ENCODE measurements at places on chromosomes 1 and 21.

DNA sequence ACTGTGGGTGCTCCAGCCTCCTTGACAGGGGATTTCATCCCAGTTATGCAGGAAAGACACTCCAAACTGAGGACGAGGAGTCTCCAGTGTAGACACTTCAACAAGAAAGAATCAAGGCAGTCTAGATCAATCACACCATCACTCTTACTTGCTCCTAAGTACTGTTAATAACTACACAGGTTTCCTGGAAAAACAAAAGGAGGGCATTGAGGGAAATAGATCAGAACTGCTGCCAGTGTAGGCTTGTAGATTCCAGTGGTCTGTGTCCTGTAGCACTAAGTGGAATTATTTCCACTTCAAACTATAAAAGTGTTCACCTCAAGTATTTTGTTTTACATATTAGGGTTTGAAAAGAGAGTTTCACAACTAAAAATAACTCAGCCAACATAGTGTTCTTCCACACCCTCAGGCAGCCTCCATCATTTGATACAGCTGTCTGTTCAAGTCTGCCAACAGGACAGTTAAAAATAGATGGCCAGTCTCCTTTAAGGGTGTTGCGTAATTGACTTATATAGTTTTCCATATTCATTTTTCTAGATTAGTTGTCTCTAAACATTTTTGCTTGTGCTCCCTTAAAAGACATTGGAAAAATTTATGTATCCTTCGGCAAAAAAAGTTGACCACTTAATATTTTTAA is 32.0 kb upstream of the AGL start:
- DNase-seq = no peak

- DNase-seq = no peak
Measured at GRCh38 chr21:40770435-40771055, 76.4 kb downstream of the DSCAM start.

DNA sequence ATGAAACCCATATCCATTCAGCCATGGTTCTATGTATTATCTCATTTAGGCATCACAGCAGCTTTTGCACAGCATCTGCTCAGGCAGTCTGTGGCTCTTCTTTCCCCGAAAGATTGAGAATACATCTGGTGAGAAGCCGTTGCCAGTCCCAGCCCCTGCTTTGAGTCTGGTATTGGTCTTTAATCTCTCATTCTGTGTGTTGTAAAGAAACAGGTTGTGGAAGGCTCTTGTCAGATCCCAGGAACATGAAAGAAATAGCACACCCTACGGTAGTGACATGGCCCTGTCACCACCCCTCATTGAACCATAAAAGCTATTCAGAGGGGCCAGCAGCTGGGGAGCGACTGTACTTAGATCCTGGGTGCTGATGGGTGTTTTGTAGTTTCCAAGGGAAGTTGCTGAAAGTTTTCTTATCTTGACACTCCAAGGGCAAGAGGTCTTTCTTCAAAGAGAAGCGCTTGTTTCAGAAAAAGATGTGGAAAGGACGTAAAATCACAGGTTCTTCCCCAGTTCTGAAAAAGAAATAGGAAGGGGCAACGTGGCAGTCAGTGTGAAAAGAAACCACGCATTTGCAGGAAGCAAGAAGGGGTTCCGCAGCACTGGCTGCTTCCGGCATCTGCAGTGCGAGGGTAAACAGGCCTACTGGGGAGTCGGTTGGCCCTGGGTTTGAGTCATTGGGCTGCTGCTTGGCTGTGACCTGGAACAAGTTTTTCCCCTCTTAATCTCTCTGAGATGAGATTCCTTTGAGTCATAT is 145.0 kb downstream of the DHRS3 start:
- no peak for DNase-seq

DNA sequence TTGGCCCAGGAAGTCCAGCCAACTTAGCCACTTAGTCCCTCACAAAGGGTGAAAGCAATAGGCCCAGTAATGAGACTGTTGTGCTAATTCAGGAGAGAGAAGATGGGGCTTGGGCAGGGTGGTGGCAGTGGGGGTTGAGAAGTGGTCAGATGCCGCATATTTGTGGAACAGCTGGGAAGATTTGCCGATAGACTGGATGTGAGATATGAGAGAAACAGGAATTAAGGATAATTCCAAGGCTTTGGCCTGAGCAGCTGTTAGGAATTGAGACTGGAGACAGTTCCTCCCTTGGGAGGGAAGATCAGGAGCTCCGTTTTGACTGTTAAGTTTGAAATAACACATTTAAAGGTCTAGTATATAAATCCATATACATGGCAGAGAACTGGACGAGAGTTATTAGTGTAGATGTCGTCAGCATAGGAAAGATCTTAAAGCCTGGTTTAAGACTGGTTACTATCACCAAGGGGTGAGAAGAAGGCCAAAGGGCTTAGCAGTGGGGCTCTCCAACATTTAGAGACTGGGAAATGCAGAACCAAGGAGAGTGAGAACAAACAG is 323.7 kb upstream of the FAM78B start:
- no peak for DNase-seq

All from cardiac septum (tissue), 1 donor.